ENCODE measurements at places on chromosomes 5 and 9.

DNA sequence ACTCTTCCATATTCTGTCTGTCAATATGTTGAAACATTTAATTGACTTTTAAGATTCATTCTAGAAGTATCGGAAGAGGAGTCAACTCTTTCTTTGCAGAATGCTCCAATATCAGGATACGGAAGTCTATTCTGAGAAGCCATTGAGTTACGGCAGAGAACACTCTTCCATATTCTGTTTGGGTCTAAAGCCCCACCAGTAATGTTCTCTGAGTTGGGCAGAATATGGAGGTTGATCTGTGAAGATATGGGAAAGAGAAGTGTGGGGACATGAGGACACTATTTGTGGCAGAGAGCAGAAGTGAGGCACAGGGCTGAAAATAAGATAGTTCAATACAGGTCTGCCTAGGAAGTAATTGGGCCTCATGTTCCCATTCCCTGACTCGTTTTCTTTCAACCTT, 300.0 kb downstream of the DIRAS2 start:
- no peak for DNase-seq
- no peak overlapping the region for H3K27ac ChIP-seq
- no peak overlapping the region for H3K4me3 ChIP-seq
- no peaks in the 10 kb centered on the region for H3K36me3 ChIP-seq

- peaks cover 4% of the 10 kb centered on the region for H3K36me3 ChIP-seq
- H3K27ac ChIP-seq: no peak overlapping the region
- no peak for DNase-seq
- H3K4me1 ChIP-seq: peaks cover 8% of the 10 kb centered on the region
- no peaks in the 10 kb centered on the region for H3K27me3 ChIP-seq
These were observed 122.5 kb downstream of the EHMT1 start for GRCh38 chr9:137741330-137741729.

- H3K4me3 ChIP-seq: no peak overlapping the region
- no peak for DNase-seq
- no peaks in the 10 kb centered on the region for H3K4me1 ChIP-seq
- H3K36me3 ChIP-seq: no peaks in the 10 kb centered on the region
These were observed 254.7 kb upstream of the TRPC7 start for GRCh38 chr5:136620016-136620419.

- no peak overlapping the region for H3K27ac ChIP-seq
- no peaks in the 10 kb centered on the region for H3K36me3 ChIP-seq
- no peak for DNase-seq
- no peaks in the 10 kb centered on the region for H3K27me3 ChIP-seq
- H3K4me1 ChIP-seq: no peaks in the 10 kb centered on the region
These were observed 21.3 kb upstream of the NCS1 start for GRCh38 chr9:130150779-130151382.

DNA sequence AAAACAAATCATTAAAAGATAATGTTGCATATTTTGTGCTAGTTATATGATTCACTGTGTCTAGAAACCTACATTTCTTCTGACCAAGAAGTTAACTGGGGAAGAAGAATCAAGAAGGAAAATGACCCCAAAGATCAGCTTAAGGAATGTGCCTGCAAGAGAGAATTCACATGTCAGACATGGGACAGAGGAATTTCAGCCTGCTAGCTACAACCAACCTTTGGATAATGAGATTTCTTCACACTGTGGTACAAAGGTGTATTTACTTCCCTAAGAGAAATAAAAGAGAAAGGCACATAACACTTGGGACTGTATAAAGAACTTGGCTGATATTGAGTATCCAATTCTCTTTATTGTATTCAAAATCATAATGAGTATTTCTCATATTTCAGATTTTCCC, 39.6 kb upstream of the ELL2 start:
- H3K4me3 ChIP-seq: no peak overlapping the region
- H3K36me3 ChIP-seq: no peaks in the 10 kb centered on the region
- H3K4me1 ChIP-seq: peaks cover 7% of the 10 kb centered on the region
- H3K27ac ChIP-seq: peak overlapping the region; percentile 47
- no peaks in the 10 kb centered on the region for H3K27me3 ChIP-seq

DNA sequence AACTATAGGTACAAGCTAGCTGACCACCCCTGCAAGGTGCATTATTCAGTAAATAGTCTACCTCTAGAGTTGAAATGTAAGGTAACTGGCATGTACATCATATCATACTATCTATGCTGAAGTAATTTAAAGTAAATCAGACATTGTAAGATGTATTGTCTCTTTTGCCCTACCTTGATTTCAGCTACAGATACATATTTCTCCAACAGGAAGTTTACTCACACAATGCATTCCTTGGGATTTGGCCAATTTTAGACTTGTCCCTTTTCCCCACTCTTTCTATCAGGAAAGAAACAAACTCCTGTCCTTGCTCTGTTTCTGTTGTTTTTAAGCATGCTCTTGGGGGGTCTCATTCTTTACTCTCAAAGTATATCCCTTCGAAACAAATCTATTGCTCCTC, 58.5 kb upstream of the TSLP start:
- peaks cover 2% of the 10 kb centered on the region for H3K4me1 ChIP-seq
- no peak for DNase-seq
- H3K4me3 ChIP-seq: no peak overlapping the region

- DNase-seq: no peak
- no peaks in the 10 kb centered on the region for H3K4me1 ChIP-seq
- H3K36me3 ChIP-seq: no peaks in the 10 kb centered on the region
- H3K4me3 ChIP-seq: no peak overlapping the region
- H3K27ac ChIP-seq: no peak overlapping the region
These were observed 13.2 kb upstream of the ADRA1B start for GRCh38 chr5:159903131-159903530.

DNA sequence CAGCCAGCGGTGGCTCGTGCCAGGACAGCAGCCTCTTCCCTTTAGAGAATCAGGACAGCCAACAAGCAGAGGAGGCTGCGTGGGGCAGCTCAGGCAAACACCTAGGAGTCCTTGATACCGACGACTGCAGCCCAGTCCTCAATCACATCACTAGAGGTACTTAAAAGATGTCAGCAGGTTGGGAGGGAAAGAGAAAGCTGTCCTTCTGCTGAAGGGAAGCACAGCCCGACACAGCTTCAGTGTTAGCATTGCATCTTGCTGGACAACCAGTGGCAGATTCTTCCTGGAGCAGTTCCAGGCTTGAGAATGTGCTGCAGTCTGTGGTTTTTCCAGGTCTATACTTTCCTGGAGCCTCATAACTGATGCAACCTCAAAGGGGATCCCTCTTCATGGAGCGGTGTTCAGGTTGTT, 230.5 kb downstream of the SYK start:
- peaks cover 6% of the 10 kb centered on the region for H3K4me1 ChIP-seq
- H3K27me3 ChIP-seq: no peaks in the 10 kb centered on the region
- no peaks in the 10 kb centered on the region for H3K36me3 ChIP-seq
- no peak overlapping the region for H3K4me3 ChIP-seq
- DNase-seq: no peak
- no peak overlapping the region for H3K27ac ChIP-seq

GRCh38 chr5:95448789-95449188, 57.6 kb downstream of the FAM81B start:
- no peaks in the 10 kb centered on the region for H3K36me3 ChIP-seq
- H3K27ac ChIP-seq: no peak overlapping the region
- no peaks in the 10 kb centered on the region for H3K27me3 ChIP-seq
- no peak for DNase-seq

- H3K36me3 ChIP-seq: no peaks in the 10 kb centered on the region
- H3K27ac ChIP-seq: peak overlapping the region; percentile 64
- H3K27me3 ChIP-seq: no peaks in the 10 kb centered on the region
- peak overlapping the region; percentile 90 for H3K4me3 ChIP-seq
- DNase-seq: no peak
- no peaks in the 10 kb centered on the region for H3K4me1 ChIP-seq
These were observed 505 bp upstream of the ACER2 start for GRCh38 chr9:19408316-19408692.

DNA sequence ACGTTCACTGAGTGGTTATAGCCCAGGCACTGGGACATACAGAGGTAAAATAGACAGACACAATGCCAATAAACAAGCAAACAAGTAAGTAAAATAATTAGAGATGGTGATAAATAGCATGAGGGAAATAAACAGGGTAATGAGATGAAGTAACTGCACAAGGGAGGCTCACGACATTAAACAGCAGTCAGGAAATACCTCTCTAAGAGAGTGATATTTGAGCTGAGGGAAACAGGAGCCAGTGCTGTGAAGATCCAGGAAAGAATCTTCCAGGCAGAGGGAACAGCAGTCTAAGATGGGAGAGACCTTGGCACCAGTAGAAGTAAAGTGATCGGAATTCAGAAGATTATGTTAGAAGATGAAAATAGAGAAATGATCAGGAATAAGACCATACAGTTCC, 279.4 kb downstream of the HINT1 start:
- no peak for DNase-seq
- H3K27ac ChIP-seq: no peak overlapping the region
- no peaks in the 10 kb centered on the region for H3K36me3 ChIP-seq
- H3K4me1 ChIP-seq: no peaks in the 10 kb centered on the region

DNA sequence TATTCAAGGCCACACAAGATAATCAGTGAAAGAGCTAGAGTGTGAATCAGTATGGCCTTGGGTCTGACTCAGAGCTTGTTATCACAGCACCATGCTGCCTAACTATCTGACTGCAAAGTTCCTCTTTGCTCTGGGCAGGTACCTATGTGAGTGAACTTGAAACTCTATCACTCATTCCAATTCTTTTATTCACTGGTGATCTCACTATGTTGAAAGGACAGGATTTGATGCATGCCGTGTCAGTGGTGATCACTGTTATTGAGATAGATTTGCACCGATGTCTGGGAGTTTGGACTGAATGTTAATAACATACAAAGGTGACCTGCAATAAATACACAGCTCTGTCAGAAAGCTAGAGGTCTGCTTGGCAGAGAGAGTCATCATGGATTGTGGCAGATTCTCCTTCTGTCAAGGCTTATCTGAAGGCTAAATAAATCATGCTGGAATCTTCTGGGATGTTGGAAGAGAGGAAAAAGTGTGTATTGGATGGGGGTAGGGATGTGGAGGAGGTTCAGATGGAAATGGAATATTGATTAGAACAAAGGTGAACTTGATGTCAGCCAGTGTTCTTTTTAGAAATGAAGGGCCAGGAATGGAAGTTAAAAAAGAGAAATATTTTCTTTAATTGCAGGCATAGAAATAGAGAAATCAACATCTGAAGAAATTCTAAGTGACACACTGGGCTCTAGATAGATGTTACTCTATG, 91.8 kb upstream of the TNC start:
- H3K4me1 ChIP-seq: peaks cover 13% of the 10 kb centered on the region
- no peaks in the 10 kb centered on the region for H3K36me3 ChIP-seq
- no peak overlapping the region for H3K4me3 ChIP-seq

All from liver (tissue), 10 donors.